CD4-positive, alpha-beta T cell treated with Interleukin-17A for 4 hours (primary cell): ENCODE measurements at places on chromosomes 11 and 22.
A peak's percentile ranks its signal among the peaks of the same experiment; 100 is the strongest.

DNA sequence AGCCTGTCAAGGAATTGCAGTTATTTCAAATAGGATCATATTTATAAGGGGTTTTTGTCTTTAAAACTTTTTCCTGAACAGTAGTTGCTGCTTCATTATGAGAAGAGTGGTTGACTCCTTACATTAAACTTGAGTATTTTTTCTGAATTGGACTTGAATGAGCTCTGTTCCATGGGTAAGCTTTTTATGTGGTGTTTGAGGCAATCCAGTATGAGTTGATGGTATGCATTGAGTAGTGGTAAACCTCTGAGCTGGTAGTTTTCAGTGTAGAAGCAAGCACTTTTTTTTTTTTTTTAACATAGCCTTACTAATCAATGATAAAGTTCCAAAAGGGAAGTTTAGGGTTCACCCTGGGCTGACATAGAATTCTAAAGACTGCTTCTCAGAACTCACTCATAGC lies 3.4 kb downstream of the KMT2A start:
- DNase-seq, result no peak

- no peak for DNase-seq
Observed at GRCh38 chr11:77206264-77207018, 78.4 kb downstream of the MYO7A start.

DNA sequence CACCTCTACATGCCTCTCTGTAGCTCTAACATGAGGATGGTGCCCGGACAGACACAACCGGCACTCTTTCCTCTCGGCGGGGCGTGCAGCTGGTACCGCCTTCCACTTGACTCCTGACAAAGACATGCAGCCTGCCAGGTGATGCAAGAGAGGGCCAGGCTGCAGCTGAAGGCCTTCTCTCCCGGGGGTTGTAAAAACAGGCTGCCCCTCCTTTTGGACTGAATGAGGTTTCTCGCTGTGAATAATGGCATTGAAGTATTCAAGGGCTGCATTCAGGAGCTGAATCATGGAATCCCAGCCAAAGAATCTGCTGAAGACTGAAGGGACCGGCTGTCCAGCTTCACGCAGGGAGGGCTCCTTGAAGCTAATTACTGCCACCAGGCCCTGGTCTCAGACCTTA lies 110.9 kb downstream of the GALNT18 start:
- DNase-seq, result no peak

GRCh38 chr11:23227078-23227445 lies 366.8 kb upstream of the CCDC179 start:
- no peak for DNase-seq

GRCh38 chr11:20042045-20042639 lies 118.1 kb downstream of the DBX1 start:
- DNase-seq, result no peak

GRCh38 chr11:85874265-85874664 lies 19.1 kb downstream of the CCDC83 start:
- DNase-seq, result no peak

GRCh38 chr22:46681010-46681409 lies 57.0 kb downstream of the CERK start:
- DNase-seq, result peak; percentile 39

- no peak for DNase-seq
Observed at GRCh38 chr11:109819410-109819809, 273.8 kb upstream of the ZC3H12C start.

DNA sequence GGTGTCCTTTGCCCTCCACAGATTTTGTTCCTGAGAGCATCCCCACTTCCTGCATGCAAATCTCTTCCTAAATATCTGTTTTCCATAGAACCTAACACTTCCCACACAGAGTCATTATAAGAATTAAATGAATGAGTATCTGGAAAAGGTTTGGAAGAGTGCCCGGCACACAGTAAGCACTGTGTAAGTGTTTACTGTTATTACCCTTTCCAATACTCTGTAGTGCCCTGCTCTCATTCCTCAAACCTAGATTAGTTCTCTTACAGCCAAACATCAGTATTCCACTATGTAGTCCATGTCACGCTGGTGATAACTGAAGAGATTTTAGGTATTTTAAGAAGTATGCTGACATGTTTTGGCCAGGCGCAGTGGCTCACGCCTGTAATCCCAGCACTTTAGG lies 57.3 kb upstream of the PHF21A start:
- DNase-seq, result no peak

DNA sequence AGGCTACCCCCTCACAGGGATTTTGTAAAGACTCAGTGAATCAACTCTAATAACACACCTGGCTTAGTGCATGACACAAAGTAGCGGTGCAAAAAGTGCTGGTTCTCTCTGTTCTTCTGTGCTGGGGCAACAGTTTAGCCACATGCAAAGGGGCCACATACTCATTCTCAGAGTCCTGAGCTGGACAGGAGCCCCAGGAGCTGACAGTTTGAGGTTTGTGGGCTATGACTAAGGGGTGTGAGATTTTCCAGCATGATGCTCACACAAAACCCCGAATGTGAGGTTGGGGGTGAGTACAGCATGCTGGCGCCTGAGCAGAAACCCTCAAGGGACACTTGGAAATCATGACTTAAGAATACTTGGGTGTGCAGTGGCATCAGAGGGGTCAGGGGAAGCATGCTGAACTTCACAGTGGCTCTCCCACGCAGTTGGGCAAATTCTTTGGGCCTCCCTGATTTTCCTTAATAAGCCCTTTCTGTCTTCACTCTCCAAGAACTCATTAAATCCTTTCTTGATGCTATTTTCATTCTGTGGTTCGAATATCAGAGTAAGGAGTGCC lies 31.0 kb downstream of the TMPRSS5 start:
- no peak for DNase-seq

GRCh38 chr11:69816671-69817070 lies 2.5 kb downstream of the FGF3 start:
- no peak for DNase-seq

- DNase-seq, result peak; percentile 82
Observed at GRCh38 chr11:46315033-46315738, 32.1 kb upstream of the DGKZ start.

GRCh38 chr11:17005646-17006045 lies 8.6 kb downstream of the PLEKHA7 start:
- no peak for DNase-seq

DNA sequence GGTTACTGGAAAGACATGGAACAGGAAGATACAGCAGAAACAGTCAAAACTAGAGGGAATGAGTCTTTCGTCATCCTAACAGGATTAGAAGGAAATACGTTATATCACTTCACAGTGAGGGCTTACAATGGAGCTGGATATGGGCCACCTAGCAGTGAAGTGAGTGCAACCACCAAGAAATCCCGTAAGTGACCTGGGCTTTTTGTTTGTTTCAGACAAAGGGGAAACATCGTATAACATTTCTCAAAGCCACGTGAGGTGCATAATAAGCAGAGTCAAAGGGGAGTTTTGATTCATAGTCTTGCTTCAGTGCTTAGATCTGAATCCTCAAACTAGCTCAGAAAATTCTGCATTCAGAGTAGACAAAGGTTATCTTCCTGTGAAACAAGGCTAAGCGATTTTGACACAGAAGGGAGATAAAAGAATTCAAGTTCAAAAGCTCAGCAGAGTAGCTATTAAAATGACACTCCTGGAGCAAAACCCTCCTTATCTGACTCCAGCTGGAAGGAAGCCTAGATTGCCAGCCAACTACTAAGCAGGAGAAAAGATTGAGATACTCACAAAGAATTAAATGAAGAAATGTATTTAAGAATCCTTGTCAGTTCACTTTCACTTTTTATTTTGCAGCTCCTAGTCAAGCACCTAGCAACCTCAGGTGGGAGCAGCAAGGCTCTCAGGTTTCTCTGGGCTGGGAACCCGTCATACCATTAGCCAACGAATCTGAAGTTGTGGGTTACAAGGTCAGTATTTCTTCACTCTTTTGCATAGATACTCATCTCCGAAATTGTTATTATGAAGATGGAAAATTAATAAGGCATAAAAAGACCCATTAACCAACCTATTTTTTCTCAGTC lies 346.4 kb upstream of the ARHGAP42 start:
- DNase-seq, result no peak

GRCh38 chr11:75223954-75224643 lies 16.5 kb upstream of the TPBGL start:
- no peak for DNase-seq

DNA sequence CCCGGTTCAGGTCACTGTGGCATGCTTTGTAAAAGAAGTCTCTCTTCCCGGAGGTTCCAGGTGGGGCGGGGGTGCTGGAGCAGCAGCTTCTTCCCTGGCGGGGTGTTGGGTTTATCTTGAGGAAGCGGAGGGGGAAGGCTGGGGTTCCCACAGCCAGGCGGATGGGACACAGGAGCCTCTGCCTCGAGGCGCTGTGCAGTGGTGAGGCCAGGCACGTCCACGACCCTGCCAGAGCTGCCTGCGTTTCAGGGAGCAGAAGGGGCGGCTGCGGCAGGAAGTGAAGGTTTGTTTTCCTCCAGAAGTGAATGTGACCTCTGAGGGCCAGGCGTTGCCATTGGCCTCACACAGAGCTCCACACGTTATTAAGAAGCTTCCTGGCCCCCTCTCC lies 20.1 kb upstream of the ADORA2A start:
- DNase-seq, result no peak

GRCh38 chr11:78044706-78045105 lies 19.0 kb upstream of the THRSP start:
- no peak for DNase-seq

- no peak for DNase-seq
Observed at GRCh38 chr11:93537767-93538261, 5.4 kb downstream of the SMCO4 start.

- DNase-seq, result no peak
Observed at GRCh38 chr11:94954753-94955152, 18.6 kb downstream of the CWC15 start.

DNA sequence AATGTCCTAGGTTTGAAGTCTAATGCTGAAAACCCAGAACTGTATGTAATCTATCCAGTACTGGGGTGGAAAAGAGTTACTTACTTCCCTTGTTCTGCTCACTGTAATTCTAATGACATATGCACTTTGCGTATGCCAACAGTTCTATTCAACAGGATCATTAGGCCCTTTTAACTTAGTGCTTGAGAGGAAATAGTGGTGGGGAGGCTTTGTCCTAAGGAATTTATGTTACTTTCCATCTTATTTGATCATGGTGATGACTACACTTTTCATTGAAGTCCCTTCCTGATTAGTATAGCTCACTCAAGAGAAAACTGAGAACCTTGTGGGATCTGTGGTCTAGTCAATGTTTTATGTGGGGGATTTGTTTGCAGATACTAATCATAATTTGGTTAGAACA lies 348.2 kb downstream of the GUCY1A2 start:
- no peak for DNase-seq

DNA sequence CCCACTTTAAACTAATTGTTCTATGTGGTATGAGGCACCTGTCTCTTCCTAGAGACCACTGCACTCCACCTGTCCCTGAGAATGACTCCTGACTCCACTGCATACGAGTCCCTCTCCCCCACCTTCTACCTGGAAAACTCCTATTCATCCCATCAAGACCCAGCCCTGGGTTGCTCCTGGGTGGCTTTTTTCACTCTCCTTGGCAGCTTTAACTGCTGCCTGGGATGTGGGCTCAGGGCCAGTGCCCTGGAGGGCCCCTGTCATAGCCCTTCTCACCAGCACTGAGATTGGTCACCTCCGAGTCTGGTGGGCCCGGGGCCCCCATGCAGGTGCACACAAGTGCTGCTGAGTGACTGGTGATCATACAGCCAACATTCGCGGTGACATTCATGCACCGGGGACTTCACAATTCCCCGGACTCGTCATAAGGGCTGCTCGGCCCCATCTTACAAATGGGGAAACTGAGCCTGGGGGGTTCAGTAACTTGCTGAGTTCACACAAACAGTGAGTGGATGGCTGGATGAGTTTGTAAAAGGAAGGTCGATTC lies 25.9 kb upstream of the TOLLIP start:
- no peak for DNase-seq

- DNase-seq, result no peak
Observed at GRCh38 chr11:29271616-29272015, 745.2 kb downstream of the KCNA4 start.

- no peak for DNase-seq
Observed at GRCh38 chr11:16678466-16679116, 59.9 kb upstream of the C11orf58 start.

DNA sequence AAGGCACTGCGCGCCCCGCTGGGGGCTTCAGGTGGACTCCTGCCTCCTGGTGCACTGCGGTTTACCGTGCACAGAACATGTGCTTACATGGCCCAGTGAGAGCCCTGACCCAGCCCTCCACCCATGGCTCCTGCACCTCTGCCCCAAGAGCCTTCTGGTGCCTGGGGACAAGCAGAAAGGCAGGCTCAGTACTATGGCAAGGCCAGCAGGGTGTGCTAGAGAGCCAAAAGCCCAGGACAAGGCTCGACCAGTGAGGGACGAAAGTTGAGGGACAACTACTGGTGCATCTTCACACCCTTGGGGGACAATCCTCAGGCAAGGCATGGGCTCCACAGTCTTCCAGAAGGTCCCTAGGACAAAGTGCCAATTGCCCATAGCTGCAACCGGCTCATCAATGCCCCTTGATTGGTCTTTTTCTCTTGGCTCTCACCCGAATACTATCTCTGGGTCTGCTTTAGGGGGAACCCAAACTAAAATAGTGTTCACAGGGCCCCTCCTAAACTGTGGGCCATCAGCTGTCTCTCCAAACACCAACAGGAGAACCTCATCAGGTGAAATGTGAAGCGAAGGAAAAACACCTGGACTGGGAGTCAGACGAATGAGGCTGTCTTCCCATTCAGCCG lies 13.5 kb downstream of the PGA5 start:
- DNase-seq, result peak; percentile 70

DNA sequence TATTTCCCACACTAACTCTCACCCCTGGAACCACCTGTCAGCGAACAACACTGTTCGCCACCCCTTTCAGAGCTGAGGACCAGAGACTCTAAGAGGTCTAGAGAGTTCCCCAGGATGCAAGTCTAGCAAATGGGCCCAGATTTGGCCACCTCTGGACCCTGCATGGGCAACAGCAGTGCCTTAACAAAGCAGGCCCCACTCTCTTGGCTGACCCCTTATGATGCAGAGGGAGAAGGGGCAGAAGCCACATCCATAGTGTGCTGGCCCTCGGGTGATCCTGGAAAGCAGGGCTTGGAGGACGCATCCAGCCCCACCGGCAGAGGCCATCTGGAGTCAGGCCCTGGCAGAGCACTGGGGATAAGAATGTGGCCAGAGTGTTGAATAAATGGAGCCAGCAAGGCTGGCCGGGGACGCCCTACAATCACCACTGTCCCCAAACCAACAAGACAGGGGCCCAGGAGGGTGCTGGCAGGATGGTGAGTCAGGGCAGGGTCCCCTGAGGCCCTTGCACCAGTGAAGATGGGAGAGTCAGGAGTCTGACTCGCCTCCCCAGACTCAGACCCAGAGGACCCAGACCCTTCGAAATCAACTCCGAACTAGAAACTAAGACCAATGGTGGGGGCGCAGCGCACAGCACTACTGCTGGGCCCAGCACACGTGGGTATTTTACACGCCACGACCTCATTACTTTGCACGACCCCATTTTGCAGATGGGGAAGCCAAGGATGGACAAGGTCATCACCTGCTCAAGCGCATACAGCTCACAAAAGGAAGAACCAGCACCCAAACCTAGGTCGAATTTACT lies 6.5 kb downstream of the CSNK1E start:
- no peak for DNase-seq

GRCh38 chr11:123516238-123516637 lies 86.2 kb downstream of the GRAMD1B start:
- DNase-seq, result no peak
